ENCODE measurements at places on chromosomes 12 and 14. TPM values are rescaled to one million over a fixed set of nuclear protein-coding genes. Genes with fewer than 3 reads are reported as not detected.

- DNase-seq = no peak
Observed at GRCh38 chr14:93183596-93184317, 940 bp downstream of the MOAP1 start.

- DNase-seq = no peak
Observed at GRCh38 chr12:125983784-125984500, 918.7 kb downstream of the AACS start.

DNA sequence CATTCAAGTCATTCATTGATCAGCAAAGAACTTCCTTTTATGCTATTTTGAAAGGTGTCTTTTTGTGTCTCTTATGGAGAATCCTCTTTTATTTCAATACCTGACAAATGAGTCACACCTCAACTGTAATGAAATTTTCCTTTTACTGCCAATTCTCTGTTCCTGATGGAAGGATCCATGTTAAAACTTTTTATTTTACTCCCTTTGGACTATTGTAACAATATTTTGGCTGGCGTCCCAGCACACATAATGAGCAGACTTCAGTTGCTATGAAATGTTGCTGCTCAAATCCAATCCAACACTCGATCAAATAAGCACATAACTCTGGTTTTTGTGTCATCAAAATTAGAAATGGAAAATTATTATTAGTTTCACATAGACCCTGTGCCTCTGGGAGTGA is 21.9 kb upstream of the SLC15A5 start:
- DNase-seq = no peak

Gene IRAK3
- not detected for total RNA-seq

Gene ACSM4
- not detected for total RNA-seq

Gene PAPLN
- 1.9 TPM for total RNA-seq

Gene MYL2
- not detected for total RNA-seq

GRCh38 chr14:21025371-21026273 is 761 bp upstream of the NDRG2 start:
- no peak for DNase-seq

DNA sequence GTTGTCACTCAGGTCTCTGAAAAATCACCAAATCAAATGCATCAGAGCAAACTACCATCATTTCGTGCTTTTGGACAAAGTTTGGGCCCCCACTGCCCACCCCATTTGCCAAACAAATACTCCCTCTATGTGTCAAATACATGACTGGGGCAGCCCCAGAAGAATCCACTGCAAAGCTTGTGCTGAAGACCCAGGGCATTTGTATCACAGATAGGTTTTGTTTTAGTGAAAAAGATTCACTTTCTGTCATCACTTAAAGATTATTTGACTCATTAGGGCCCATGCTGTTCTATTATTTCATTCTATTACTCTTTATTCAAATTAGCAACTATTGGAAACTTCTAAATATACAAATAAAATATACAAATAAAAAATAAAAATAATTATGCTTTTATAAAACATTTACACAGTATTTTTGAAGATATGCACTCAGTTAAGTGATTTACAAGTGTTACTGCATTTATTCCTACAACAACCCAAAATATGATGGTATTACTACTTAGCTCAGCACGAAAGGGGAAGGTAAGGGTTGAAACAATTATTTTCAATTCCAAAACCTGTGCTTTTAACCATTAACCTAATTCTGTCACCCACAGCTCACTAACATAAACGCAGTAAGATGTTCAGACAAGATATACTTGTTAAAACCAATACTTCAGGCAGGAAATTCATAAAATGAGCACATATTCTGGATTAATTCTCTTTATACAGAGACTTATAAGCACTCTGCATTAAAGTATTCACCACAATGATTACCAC is 36.5 kb downstream of the LRIG3 start:
- DNase-seq = no peak

GRCh38 chr12:90995010-90995409 is 9.8 kb downstream of the EPYC start:
- DNase-seq = no peak

Gene CABP1
- not detected for total RNA-seq

Gene ABCC9
- 0.47 TPM for total RNA-seq

DNA sequence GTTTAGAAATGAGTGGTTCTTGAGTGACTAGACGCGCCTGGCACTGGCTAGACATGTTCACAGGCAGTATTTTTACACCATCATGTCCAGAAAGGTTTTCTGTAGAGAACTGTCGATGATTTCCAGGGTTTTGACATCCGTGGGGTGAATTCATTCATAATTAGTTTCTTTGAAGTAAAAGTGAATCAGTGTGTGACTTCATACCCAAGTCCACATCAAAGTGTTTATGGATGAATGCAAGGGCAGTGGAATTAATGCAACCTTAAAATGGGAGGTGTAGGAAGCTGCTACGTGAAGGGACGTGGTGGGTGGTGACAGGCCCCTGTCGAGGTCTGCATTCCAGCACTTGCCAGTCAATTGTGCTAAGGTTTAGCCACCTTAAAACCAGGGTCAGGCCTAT is 38.4 kb upstream of the ELK3 start:
- no peak for DNase-seq

DNA sequence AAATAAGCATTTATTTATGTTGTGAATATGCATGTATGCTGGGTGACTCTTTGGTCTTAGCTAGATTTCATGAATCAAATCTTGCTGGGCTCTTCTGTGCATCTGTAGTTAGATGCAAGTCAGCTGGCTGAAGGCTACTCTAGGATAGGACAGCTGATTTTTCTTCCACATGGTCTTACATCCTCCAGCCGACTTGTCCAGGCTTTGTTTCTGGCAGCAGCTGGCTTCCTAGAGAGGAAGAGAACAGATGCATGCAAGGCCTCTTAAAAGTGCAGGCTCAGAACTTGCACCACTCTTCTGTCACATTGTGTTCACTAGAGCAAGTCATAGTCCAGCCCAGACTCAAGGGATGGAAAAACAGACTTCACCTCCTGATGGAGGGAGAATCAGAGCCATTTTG is 435.4 kb upstream of the STXBP6 start:
- no peak for DNase-seq

Gene ARMH4
- total RNA-seq = 1.5 TPM

DNA sequence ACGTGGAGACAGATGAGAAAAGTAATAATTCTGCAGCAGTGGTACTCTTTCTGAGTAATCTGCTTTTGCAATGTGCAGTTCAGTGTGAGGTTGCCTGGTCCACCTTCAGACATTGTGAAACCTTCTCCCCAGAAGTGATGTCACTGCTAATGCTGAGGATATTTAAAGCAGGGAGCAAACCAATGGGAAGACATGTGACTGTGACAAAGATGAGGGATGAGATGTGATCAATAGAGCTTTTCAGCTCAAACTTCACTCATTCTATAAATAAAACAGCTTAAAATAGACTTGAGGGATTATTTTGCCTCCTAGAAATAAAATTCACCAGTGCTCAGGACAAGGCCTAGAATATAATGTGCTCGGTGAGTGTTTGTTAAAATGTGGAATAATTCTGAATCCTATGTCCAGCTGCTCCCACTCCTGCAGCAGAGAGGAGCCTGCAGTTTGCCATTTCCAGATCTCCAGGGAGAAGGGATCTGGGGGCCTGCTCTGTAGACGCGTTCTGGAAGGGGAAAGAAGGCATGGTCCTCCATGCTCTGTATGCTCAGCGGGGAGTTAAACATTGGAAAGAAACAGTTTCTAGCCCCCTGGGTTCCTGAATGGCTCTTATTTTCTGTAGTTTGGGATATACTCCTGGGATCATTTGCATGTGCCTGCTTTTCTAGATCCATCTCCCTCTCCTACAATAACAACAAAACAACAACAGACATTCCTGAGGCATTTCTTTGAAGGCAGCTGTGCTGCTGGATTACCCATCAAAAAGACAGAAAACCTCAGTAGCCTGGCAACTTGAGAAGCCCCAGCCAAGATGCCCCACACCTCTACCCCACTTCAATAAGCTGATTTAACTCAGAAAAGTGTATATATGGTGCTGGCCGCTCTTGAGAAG is 8.9 kb downstream of the SLC7A8 start:
- no peak for DNase-seq

DNA sequence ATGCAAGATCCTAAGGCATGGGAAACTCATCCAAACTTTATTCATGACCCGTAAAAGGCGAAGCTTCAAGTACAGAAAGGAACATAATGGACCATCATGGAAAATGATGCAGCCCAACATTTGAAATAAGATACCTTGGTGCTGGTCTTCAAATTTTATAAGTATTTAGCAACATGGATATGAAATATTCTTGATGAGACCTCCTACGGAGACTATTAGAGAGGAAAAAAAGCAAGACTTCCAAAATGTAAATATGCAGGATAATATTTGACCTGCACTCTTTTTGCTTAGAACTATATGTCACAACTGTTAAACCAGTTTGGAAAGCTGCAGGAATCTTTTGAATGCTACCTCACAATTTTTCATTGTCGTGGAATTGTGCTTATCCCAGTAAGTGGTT is 168.8 kb upstream of the ARID2 start:
- DNase-seq = no peak

Gene TGFB3
- 4.0 TPM for total RNA-seq
